Activated naive CD4-positive, alpha-beta T cell treated with Interleukin-2 at 50 U/mL for 16 hours (primary cell): ENCODE measurements at places on chromosomes 16 and 17.
A peak's percentile ranks its signal among the peaks of the same experiment; 100 is the strongest.

- DNase-seq, result peak; percentile 49
Measured at GRCh38 chr17:4480929-4481898, 17.5 kb upstream of the SPNS2 start.

DNA sequence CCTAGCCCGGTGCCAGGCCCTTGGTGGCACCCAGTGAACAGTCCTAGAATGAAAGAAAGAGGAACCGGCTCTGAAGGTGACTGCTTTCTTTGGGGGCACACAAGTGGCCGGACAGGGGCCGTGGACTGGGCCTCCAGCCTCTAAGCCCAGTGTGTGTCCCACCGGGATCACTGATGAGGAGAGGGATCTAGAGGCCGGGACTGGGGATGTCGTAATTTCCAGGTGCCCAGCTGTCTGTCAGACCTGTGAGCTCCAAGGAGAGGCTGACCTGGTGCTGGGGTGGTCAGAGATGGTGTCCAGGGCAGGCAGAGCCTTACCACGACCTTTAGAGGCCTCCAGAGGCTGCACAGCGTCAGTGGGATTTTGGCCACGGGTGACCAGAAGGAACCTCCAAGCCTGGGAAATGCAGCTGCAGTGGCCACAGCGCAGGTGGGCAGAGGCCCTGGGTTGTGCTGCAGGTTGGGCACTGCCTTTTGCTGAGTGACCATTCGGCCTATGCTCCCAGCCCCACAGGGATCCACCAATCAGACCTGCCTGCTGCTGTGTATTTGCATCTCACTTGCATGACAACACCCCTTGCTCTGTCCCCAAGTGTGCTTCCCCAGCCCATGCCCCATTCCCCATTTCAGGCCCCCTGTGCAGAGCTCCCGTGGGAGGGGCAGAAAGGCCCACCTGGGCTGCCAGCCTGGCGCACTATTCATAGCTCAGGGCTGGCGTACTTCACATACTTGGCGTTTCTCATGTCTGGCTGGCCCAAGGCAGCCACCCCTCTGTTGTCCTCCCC lies 12.5 kb downstream of the ARHGAP23 start:
- DNase-seq, result no peak

DNA sequence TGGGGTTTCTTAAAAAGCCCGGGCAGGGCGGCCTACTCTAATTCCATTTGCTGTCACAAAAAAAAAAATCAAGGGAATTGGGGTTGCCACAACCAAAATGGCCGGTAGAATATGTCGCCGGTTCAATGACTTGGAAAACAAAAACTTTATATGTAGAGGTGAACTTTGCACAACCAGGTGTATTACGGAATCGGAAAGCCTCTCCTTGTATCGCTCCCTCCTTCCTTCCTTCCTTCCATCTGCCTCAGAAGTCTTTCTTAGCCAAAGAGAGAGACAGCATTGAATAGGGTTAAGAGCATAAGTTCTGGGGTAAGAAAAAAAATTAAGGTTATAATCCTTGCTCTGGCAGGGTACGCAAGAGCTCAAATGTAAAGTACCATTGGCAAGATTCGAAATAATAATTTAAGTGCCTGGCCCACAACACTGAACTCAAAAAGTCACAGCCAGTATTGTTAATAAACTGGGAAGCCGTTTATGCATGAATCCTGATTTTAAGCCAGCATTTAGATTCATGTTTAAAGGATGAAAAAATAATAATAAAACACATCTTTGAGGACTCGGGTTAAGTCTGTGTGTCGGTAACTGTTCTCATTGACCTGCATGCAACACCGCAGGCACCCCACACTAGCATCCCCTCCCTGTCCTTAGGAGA lies 522 bp upstream of the GLG1 start:
- DNase-seq, result no peak

- no peak for DNase-seq
Measured at GRCh38 chr17:22463110-22463850, 771.0 kb downstream of the KCNJ18 start.

DNA sequence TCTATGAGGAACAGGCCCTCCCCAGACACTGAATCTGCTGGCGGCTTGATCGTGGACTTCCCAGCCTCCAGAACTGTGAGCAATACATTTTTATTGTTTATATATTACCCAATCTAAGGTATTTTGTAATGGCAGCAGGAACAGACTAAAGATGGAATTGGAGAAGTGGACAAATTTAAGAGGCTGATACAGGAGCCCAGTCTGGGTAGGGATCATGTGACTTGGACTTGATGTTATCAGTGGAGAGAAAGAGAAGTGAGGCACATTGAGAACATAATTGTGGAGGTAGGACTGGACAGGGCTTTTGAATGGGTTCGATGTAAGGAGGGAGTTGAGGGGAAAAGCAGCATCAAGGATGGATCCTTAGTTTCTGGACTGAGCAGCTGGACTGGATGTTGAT lies 93.8 kb downstream of the USP31 start:
- no peak for DNase-seq

- DNase-seq, result peak; percentile 24
Measured at GRCh38 chr16:397135-397661, at the start of gene NME4. Gene NME4, plus strand, starts transcription at chr16:397199. Its CDS starts 24 bp downstream, at chr16:397223.

GRCh38 chr16:23104032-23104955 lies 45.0 kb downstream of the USP31 start:
- no peak for DNase-seq

- DNase-seq, result no peak
Measured at GRCh38 chr17:29086628-29087332, 43.8 kb downstream of the PIPOX start.

DNA sequence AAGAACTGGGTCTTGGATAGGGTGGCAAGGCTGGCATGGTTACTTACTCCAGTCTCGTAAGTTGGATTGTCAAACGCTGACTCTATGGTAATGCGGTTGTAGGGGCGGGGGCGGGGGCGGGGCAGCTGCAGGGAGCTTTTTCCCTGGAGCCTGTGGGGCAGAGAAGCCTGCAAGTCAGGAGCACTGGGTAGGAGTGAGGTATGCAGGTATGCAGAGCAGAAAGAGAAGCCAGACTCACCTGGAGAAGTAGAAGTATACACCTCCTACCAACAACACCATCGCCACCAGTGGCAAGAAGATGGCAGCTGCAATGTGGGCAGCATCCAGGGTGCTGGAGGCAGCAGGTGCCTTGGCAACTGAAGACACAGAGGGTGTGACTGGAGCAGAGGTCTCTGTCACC lies 4.8 kb upstream of the PHF12 start:
- no peak for DNase-seq

DNA sequence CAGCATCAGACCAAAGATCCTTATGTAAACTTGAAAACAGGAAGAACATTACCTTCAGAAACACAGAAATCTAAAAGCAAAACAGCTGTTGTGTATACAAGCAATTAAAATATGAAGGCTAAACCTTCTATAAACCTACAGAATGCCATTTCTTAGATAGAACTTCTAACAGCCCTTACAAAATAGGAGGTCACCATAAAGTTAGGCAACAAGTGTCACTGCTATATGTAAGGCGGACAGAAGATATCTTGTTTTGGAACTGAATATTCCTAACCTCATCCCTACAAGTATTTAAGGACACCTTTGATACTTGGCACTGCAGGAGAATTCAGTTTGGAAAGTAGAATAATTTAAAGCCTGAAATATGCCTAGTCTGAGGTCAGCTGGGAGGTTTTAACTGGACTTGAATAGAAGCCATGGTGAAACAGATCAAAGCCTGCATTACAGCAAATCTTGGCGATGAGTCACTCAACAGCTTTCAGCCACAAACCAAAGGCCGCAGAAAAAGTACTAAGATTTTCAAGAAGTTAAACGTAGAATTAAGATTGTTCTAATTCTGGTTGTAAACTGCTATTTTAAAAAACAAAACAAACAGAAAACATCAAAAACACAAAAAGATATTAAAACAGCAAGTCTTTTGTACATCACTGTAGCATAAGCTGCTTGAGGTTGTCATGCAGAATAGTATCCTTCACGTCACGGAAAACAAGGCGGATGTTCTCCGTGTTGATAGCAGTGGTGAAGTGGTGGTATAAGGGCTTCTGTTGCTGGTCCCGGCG lies 42.7 kb downstream of the GNA13 start:
- peak; percentile 37 for DNase-seq

- no peak for DNase-seq
Measured at GRCh38 chr16:65672960-65673359, 551.1 kb upstream of the CDH11 start.

GRCh38 chr17:33267271-33267790 lies 25.8 kb downstream of the ASIC2 start:
- DNase-seq, result no peak

DNA sequence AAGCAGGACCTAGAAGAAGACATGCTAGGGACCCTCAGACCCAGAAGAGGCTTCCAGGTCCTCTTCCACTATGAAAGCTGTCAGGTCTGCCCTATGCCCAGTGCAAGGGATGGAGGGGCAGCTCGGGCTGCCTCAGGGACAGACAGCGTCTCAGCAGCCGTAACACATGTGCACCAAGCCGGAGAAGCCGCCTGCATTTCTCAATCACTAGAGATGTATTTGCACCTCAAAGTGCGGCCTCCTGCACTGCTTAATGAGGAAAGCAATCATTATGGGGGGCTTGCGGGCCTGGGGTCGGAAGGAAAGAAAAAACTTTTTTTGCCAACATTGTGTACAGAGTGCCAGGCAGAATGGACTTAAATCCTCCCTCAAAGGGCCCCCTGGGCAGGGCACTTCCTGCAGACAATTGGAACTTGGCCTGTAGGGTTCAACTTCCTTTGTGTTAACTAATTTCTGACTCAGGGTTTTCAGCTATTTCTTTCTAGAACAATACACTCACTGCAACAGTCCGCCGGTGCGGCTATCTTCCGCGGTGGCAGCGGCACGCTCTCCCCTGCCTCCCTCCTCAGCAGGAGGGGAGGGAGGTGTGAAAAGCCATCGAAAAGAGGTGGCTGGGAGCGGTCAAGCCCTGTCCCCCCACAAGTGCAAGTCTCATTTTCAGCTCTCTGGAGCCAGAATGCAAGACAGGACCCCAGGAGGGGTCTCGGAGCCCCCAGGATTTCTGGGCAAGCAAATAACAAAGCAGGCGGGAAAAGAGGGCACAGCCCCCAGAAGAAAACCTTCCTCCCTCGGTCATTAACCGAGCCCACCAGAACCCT lies 101.2 kb downstream of the ZNF423 start:
- no peak for DNase-seq

- DNase-seq, result no peak
Measured at GRCh38 chr17:38711792-38712571, 6.9 kb downstream of the MLLT6 start.

DNA sequence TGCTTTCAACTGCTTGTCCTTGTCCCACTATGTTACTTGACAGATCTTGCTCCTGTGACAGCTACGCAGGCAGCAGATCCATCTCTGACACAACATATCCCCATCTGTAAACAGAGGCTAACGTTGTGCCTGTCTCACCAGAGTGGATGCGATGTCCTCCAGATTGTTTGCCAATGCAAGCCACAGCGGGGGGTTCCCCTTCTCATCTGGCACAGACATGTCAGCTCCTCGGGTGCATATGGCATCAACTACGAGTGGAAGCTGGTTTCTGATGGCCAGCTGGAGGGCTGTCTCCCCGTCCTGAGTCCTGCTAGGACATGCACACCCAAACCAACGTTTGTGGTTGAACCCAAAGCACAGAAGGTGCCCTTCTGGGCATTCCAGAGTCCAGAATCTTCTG lies 39.0 kb downstream of the CYB5D2 start:
- DNase-seq, result no peak

DNA sequence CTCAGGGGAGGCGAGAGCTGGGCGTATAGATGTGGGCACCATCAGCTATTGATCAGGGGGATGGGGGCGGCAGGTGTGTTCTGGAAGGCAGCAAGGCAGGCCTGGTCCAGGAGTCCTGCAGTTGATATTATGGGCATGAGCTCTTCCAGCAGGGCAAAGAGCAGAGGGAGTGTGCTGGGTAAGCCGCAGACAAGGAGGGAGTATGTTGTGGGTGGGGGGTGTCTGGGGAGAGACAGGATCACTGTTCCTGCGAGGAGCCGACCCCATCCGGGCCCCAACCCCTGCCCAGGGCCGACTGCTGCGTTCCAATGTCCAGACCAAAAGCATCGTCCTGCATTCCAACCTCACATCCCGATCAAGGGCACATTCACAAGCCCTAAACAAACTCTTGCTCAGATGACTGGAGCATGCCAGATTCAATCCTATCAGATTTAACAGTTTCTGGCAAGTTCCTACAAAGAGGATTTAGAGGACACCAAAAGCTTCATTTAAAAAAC lies 9.2 kb downstream of the MXRA7 start:
- no peak for DNase-seq

DNA sequence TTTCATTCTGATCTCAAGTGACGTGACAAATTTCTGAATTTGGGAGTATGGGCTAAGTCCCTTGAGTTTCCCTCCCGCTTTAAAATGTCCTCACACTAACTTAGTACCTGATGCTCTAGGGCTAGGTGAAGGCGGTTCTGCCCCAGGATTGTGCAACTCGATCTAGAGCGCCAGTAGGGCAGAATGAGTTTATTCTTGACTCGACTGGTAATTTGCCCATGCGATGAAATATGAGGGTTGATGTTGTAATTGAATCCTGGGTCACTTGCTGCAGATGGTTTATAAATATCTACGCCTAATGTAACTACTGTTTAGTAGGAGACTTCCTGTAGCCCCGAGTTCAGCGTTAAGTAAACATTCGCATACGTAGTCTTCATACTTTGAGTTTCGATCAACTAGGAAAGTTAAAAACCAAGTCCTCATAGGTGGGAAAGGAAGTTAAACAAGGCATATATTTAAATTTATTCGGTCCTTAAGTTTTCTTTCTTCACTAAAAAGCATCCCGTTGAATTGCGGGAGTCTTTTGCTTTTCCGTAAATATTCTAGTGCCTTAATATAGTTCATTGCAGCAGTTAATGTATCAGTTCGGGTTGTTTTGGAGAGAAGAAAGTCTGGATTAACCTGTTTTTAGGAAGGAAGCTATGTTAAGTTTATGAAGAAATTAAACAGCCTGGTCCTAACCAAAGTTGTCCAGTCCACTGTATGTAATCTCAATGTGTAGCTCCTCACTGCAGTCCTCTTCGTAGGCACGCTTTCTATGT lies 1.6 kb downstream of the CTCF start:
- no peak for DNase-seq

- no peak for DNase-seq
Measured at GRCh38 chr16:89161763-89162713, 9.5 kb upstream of the CDH15 start.

- no peak for DNase-seq
Measured at GRCh38 chr16:23950291-23950894, 114.6 kb downstream of the PRKCB start.

GRCh38 chr16:65842067-65842466 lies 524.4 kb upstream of the CDH5 start:
- no peak for DNase-seq

DNA sequence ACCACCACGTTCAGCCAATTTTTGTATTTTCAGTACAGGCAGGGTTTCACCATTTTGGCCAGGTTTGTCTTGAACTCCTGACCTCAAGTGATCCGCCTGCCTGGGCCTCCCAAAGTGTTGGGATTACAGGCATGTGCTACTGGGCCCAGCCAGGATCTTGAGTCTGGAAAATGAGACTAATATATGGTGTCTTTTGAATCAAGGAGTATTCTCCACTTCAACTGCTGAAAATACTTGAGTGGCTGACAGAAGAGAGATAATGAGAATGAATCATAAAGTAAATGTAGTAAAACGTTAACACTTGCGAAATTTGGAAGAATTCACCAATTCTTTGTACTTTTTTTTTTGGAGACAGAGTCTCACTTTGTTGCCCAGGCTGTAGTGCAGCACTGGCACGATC lies 16.6 kb downstream of the SMYD4 start:
- no peak for DNase-seq

- no peak for DNase-seq
Measured at GRCh38 chr16:10880594-10881452, 3.8 kb downstream of the CIITA start.

GRCh38 chr16:68286153-68287074 lies 22.1 kb downstream of the SLC7A6 start:
- DNase-seq, result no peak

GRCh38 chr17:17206913-17207335 lies 791 bp upstream of the PLD6 start:
- DNase-seq, result no peak

GRCh38 chr16:76532188-76532973 lies 255.2 kb downstream of the CNTNAP4 start:
- DNase-seq, result no peak
